Activated CD4-positive, alpha-beta T cell treated with anti-CD3 and anti-CD28 coated beads for 24 hours (primary cell): ENCODE measurements at places on chromosomes 1 and 21.

GRCh38 chr1:107748531-107748930, 216.4 kb downstream of the VAV3 start:
- DNase-seq, result no peak

GRCh38 chr1:209780268-209780667, 4.1 kb downstream of the C1orf74 start:
- DNase-seq, result no peak

- no peak for DNase-seq
Measured at GRCh38 chr1:207787776-207788175, 35.9 kb downstream of the CD46 start.

DNA sequence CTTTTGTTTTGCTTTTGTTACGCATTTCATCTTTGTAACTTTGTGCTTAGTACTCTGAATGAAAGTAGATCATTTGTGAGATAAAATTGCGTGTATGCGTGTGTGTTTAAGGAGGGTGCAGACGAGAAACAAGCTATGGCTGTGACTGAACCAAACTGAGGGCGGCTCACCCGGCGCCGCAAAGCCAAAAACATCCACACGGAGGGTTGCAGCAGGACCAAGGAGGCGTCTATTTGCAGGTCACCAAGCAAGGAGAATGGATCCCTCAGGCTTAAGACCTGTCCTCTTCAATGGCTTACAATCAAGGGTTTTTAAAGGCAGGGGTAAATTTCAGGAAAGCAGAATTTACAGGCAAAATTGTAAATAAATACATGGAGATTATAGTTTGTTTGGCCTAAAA, 12.8 kb downstream of the GCSAML start:
- no peak for DNase-seq

DNA sequence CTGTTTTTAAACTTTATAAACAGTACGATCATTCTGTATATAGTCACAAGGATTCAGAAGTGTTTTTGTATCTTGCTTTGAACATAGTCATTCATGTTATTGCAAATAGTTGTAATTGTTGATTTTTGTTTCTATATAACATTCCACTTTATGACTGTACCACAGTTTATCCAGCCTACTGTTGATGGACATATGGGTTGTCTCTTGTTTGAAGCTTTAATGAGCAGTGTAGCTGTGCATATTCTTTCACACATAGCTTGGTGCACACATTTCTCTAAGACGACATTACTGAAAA, 6.1 kb downstream of the CD101 start:
- DNase-seq, result no peak
